ENCODE measurements at places on chromosomes 13 and 19. TPM values are rescaled to one million over a fixed set of nuclear protein-coding genes. Genes with fewer than 3 reads are reported as not detected.

DNA sequence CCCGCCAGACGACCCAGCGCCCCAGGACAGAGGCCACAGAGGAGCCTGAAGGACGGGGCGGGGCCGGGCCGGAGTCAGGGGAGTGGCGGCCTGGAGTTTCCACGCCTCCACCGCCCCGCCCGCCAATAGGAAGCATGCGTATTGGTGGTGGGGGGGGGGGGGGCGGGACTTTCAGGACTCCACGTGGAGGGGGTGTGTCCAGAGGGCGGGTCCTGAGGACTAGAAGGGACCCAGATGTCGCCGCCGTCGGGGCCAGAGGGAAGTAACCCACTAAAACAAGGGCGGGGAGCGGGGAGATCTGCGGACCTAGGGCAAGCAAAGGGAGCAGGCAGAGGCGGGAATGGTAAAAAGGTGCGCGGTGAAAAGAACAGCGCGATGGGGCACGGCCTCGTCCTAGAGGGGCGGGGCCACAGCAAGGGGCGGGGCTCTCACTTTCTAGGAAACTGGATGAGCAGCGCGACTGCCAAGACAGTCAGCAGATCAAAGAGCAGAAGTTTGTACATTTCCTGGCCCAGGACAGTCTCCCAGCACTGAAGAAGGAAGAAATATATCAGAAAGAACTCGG lies 2.8 kb upstream of the LENG1 start:
- H3K4me1 ChIP-seq: peaks cover 35% of the 10 kb centered on the region
- no peak for DNase-seq
- H3K27me3 ChIP-seq: peaks cover 7% of the 10 kb centered on the region
- no peak overlapping the region for H3K27ac ChIP-seq
- H3K36me3 ChIP-seq: peaks cover 24% of the 10 kb centered on the region

DNA sequence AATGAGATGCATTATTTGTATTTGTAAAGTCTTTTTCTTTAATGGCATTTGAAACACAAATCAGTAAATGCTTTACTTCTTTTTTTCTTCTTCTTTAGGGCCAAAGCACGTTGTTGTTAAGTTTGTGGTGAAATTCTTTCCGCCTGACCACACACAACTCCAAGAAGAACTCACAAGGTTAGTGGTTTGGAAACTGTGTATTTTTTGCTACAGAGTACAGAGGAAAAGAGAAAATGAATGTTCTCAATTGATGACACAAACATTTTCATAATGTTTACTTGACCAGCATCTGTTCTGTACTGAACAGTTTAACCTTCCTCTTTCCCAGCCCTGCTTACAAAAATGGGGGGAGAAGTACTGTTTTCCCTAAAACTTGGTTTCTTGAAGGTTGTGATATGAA lies 190.9 kb upstream of the RNF113B start:
- no peak overlapping the region for H3K4me3 ChIP-seq
- peaks cover 49% of the 10 kb centered on the region for H3K4me1 ChIP-seq
- H3K36me3 ChIP-seq: peaks cover 43% of the 10 kb centered on the region
- peaks cover 11% of the 10 kb centered on the region for H3K27me3 ChIP-seq
- H3K27ac ChIP-seq: peak overlapping the region; percentile 28

- H3K27ac ChIP-seq: no peak overlapping the region
- H3K36me3 ChIP-seq: no peaks in the 10 kb centered on the region
- H3K4me3 ChIP-seq: no peak overlapping the region
- H3K27me3 ChIP-seq: peaks cover 61% of the 10 kb centered on the region
- DNase-seq: no peak
- peaks cover 21% of the 10 kb centered on the region for H3K4me1 ChIP-seq
Measured at GRCh38 chr19:49437231-49437630, 4.1 kb downstream of the SLC17A7 start.

GRCh38 chr19:41910992-41911888 lies 17.0 kb downstream of the ERFL start:
- no peaks in the 10 kb centered on the region for H3K4me1 ChIP-seq
- DNase-seq: no peak
- no peak overlapping the region for H3K4me3 ChIP-seq
- peaks cover 32% of the 10 kb centered on the region for H3K27me3 ChIP-seq
- H3K27ac ChIP-seq: no peak overlapping the region

- no peak overlapping the region for H3K4me3 ChIP-seq
- no peaks in the 10 kb centered on the region for H3K36me3 ChIP-seq
- H3K27ac ChIP-seq: no peak overlapping the region
- no peaks in the 10 kb centered on the region for H3K4me1 ChIP-seq
- H3K27me3 ChIP-seq: peaks cover 19% of the 10 kb centered on the region
Measured at GRCh38 chr19:19209372-19209771, 2.4 kb upstream of the NCAN start.

- DNase-seq: no peak
- peaks cover 10% of the 10 kb centered on the region for H3K4me1 ChIP-seq
- H3K27ac ChIP-seq: no peak overlapping the region
- no peak overlapping the region for H3K4me3 ChIP-seq
- peaks cover 20% of the 10 kb centered on the region for H3K27me3 ChIP-seq
Measured at GRCh38 chr13:99737481-99738245, 233.9 kb downstream of the ZIC5 start.

DNA sequence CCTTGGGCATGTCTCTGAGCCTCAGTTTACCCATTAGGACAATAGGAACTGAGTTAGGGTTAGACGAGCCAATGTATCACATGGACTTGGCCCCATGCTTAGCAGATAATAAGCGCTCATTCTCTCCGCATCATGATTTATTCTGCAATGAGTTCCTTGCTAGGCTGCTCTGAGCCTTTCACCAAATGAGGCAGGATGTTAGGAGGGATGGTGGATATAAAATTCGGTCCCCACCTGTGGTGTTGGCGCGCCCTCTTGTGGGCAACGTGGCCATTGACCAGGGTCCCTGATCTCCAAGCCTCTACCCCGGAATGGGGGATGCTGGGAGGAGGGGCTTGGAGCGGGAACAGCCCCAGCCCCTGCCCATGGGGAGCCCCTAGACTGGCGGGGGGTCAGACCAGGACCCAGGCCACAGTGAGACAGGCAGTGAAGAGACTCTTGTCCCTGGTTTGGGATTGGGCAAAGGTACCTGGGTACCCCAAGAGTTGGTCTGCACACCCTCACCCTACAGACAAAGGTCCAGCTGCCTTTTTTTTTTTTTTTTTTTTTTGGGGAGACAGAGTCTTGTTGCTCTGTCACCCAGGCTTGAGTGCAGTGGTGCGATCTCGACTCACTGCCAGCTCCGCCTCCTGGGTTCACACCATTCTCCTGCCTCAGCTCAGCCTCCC lies 43.9 kb downstream of the CERS4 start:
- no peak overlapping the region for H3K4me3 ChIP-seq
- no peaks in the 10 kb centered on the region for H3K4me1 ChIP-seq
- no peaks in the 10 kb centered on the region for H3K36me3 ChIP-seq

GRCh38 chr19:12937093-12937926 lies 1.1 kb upstream of the CALR start:
- H3K27ac ChIP-seq: peak overlapping the region; percentile 92
- H3K4me1 ChIP-seq: peaks cover 36% of the 10 kb centered on the region
- H3K4me3 ChIP-seq: peak overlapping the region; percentile 99
- H3K27me3 ChIP-seq: peaks cover 8% of the 10 kb centered on the region

DNA sequence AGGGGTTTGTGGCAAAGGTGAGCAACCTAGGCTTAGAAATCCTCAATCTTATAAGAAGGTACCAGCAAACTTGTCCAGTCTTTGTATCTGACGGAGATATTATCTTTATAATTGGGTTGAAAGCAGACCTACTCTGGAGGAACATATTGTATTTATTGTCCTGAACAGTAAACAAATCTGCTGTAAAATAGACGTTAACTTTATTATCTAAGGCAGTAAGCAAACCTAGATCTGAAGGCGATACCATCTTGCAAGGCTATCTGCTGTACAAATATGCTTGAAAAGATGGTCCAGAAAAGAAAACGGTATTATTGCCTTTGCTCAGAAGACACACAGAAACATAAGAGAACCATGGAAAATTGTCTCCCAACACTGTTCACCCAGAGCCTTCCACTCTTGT lies 3.8 kb upstream of the KLK2 start:
- no peaks in the 10 kb centered on the region for H3K4me1 ChIP-seq
- no peak overlapping the region for H3K27ac ChIP-seq
- H3K36me3 ChIP-seq: no peaks in the 10 kb centered on the region
- no peak overlapping the region for H3K4me3 ChIP-seq

- 0 out of 2 replicates have a peak, but pooled peaks cover 5% of the 10 kb centered on the region for H3K4me1 ChIP-seq
- no peak for DNase-seq
- no peak within 1 kb of the TSS for H3K4me3 ChIP-seq
- H3K36me3 ChIP-seq: peaks cover 5% of the 10 kb centered on the region
Measured at GRCh38 chr19:43353606-43354304, at the start of gene CD177. Gene CD177 (plus strand): TSS chr19:43353686. CDS start chr19:43353715, 29 bp downstream.

- peaks cover 8% of the 10 kb centered on the region for H3K36me3 ChIP-seq
- peaks cover 32% of the 10 kb centered on the region for H3K4me1 ChIP-seq
- H3K4me3 ChIP-seq: peak overlapping the region; percentile 60
- no peak for DNase-seq
Measured at GRCh38 chr13:36891752-36892151, 28.3 kb downstream of the SMAD9 start.

DNA sequence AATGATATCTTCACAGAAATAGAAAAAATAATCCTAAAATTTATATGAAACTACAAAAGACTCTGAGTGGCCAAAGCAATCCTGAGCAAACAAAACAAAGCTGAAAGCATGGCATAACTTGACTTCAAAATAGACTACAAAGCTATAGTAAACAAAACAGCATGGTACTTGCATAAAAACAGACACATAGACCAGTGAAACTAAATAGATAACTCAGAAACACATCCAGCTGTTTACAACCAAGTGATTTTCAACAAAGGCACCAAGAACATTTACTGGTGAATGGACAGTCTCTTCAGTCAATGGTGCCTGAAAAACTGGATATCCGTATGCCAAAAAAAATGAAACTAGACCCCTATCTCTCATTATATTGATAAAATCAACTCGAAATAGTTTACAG lies 25.2 kb downstream of the SCGB2B2 start:
- peaks cover 7% of the 10 kb centered on the region for H3K4me1 ChIP-seq
- no peak overlapping the region for H3K27ac ChIP-seq
- no peaks in the 10 kb centered on the region for H3K36me3 ChIP-seq
- H3K27me3 ChIP-seq: peaks cover 3% of the 10 kb centered on the region
- DNase-seq: no peak
- H3K4me3 ChIP-seq: no peak overlapping the region

DNA sequence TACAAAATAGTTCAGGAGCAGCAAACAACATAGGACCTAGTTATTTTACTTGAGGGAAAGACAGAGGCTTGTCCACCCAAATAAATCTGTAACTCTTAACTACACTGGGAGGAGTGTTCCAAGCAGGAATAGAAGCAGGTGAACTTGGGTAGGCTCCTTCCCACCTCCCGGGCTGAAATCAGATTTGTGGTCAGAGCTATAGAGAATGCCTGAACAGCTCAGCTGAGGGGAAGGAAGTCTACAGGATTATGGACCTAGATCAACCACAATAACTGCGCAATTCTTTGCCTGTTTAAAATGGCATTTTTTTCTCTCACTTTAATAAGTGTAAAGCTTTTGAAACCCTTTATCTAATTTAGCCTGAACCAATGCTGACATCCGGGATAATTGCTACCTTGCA lies 73.5 kb upstream of the IRS2 start:
- no peak overlapping the region for H3K27ac ChIP-seq
- peaks cover 3% of the 10 kb centered on the region for H3K27me3 ChIP-seq
- no peaks in the 10 kb centered on the region for H3K36me3 ChIP-seq
- H3K4me3 ChIP-seq: no peak overlapping the region
- no peak for DNase-seq

- H3K27me3 ChIP-seq: no peaks in the 10 kb centered on the region
- DNase-seq: no peak
- H3K4me3 ChIP-seq: no peak overlapping the region
- no peak overlapping the region for H3K27ac ChIP-seq
- H3K36me3 ChIP-seq: no peaks in the 10 kb centered on the region
- 0 out of 2 replicates have a peak, but pooled peaks cover 5% of the 10 kb centered on the region for H3K4me1 ChIP-seq
Measured at GRCh38 chr13:95754069-95754468, 77.1 kb downstream of the DNAJC3 start.

GRCh38 chr13:103003631-103004030 lies 62.6 kb downstream of the SLC10A2 start:
- H3K4me3 ChIP-seq: no peak overlapping the region
- peaks cover 4% of the 10 kb centered on the region for H3K27me3 ChIP-seq
- H3K36me3 ChIP-seq: no peaks in the 10 kb centered on the region
- no peaks in the 10 kb centered on the region for H3K4me1 ChIP-seq
- DNase-seq: no peak

GRCh38 chr13:87537951-87538350 lies 133.2 kb upstream of the SLITRK5 start:
- no peak overlapping the region for H3K4me3 ChIP-seq
- H3K4me1 ChIP-seq: no peaks in the 10 kb centered on the region
- H3K27me3 ChIP-seq: no peaks in the 10 kb centered on the region
- DNase-seq: no peak
- no peaks in the 10 kb centered on the region for H3K36me3 ChIP-seq

DNA sequence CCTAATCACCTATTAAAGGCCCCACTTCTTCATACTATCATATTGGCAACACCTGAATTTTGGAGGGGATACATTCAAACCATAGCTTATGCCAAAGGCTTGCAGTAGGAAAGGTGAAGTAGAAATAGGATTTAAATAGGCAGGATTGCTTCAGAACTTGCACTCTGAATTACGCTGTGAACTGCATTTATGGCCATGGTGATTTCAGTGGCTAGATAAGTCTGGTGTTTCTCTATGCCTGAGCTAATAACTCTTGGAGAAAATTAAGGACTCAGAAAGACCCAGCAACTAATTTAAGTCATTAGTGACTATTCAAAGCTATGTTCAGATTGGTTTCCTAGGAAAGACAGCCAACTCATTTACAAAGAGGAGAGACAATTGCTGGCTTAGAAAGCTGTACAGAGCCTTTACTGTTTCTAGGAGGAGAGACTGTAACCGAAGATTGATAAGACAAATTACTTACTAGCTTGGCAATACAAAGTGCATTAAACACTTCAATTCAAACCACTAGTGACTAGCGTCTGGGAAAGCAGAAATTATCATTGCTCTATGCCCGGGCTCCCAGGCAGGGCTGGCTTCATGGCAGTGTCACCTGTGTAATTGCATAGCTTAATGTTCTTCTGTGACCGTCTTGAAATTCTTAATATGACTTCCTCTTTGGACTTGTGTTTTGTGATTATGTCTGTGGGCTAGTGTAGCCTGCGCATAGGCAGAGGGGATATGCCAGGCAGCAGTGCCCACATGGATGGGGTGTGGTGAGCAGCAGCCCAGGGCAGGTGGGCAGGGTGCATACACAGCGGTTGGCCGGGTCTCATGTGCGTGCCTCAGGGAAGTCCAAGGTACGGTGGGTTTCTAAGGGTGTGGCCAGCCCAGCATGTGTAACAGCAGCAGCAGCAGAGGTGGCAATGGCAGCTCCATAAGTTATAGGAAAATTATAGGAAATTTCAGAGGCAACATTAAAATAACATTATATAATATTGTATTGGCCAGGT lies 60.1 kb downstream of the KL start:
- no peak overlapping the region for H3K4me3 ChIP-seq
- peaks cover 18% of the 10 kb centered on the region for H3K27me3 ChIP-seq
- no peak for DNase-seq

Gene PDE4A
- 18.6 TPM for total RNA-seq

Gene IGFL1
- total RNA-seq: not detected

Gene ZFP82
- total RNA-seq: 3.1 TPM

Gene PDE4C
- total RNA-seq: not detected

Gene CLDND2
- 1.6 TPM for total RNA-seq

Gene ADAT3
- total RNA-seq: 3.2 TPM

Gene ATP4B
- not detected for total RNA-seq

Gene ZNF90
- 1.1 TPM for total RNA-seq

Gene SPACA4
- total RNA-seq: not detected

Gene RNF225
- total RNA-seq: not detected

Gene KIR3DL2
- total RNA-seq: not detected

Gene GJB6
- not detected for total RNA-seq

Gene TSHZ3
- total RNA-seq: 11.6 TPM
